ENCODE measurements at places on chromosomes 4 and X.

DNA sequence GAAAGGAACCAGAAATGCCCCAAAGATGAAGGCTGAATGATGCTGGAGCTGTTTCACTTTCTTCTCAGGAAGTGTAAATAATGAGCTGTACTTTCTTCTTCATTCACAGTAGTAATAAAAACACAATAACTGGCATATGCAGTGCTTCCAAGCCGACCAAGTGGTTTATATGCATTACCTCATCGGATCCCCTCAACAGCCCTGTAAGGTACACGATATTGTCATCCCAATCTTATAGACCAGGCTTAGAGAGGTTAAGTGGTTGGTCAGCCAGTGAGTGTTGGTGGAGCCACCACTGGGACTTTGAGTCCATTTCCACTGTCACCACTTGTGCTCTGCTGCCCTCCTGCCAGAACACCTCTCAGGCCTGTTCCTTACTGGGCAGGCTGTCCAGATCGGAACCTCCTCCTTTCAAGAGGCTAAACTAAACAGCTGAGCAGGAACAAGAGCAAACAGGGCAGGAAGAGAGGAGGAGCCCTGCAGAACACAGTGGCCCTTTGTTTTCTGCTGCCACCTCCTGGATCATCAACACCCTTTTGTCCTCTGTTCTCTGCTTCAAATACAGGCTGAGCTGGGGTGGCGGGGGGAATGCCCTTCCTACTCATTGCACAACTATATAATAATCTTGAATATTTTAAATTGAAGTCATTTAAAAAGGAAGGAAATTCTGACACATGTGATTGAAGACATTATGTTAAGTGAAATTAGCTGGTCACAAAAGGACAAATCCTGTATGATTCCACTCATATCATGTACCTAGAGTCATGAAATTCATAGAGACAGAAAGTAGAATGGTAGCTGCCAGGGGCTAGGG lies 112.5 kb upstream of the ATP6AP2 start:
- no peak for DNase-seq

GRCh38 chr4:106587558-106587957 lies 219.0 kb upstream of the GIMD1 start:
- no peak for DNase-seq

DNA sequence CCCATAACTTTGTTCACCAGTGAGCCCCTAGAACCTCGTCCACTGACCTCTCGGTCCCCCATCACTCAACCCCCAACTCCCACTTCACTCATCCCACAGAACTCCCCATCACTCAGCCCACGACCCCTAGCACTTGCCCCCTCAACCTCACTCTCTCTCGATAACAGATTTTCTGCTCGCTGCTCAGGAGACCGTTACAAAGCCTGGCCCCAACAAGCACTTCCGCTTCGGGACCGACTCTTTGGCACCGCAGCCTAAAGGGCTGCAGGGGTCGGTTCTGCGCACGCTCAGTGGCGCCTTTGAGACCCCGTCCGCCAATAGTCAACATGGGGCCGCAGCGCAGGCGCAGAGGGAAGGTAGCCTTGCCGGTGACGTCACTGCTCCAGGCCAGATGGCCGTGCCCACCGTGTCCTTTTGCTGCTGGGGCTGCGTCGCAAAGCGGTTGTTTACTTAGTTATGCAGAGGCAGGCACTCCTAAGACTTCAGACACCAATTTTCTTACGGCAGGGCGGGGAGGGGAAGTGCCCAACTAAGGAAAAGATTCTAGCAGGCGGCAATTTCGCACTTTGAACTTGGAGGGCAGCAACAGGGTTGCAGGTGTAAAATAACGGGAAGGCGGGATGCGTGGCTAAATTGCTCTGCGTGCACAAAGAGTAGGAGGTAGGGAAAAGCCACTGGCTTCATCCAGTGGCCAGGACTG lies at the start of gene ZNF182:
TSS of gene ZNF182 (minus strand) at position 232 of the 700 bp plus-strand sequence. CDS start 1,380 bp downstream, outside the sequence.
- peak; percentile 79 for DNase-seq

GRCh38 chrX:135974279-135974856 lies 580 bp upstream of the MMGT1 start:
- peak; percentile 47 for DNase-seq

DNA sequence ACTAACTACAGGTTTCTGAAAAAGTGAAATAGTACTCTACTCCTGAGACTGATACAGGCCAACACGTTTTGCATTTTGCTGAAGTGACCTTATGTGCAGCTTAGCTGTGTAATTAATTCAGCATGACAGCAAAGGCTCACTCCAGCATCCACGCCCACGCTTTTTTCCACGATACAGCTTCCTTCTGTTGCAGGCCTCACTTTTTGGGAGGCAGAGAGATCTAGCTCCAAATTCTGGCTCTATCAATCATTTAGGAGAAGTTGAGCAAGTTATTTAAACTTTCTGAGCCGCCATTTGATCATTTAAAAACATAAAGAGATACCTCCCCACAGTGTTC lies 160.3 kb downstream of the AFAP1 start:
- DNase-seq = no peak

DNA sequence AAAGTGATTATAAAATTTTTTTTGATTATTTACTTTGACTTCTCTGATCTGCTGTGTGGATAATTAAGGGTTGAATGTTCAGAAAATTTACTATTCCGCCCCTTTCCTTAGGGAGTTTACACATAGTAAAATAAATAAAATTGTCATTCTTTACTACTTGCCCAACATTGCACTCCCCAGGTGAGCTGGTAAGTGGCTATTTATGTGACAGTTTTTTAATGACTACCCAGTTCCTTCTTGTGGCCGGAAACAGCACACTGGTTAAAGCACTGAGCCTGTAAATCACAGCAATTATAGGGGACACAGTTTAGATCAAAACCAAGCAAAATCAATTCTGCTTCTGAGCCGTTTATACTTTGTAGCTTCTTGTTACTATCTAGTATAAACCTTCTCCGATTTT lies 158.1 kb downstream of the FHIP1A start:
- no peak for DNase-seq

DNA sequence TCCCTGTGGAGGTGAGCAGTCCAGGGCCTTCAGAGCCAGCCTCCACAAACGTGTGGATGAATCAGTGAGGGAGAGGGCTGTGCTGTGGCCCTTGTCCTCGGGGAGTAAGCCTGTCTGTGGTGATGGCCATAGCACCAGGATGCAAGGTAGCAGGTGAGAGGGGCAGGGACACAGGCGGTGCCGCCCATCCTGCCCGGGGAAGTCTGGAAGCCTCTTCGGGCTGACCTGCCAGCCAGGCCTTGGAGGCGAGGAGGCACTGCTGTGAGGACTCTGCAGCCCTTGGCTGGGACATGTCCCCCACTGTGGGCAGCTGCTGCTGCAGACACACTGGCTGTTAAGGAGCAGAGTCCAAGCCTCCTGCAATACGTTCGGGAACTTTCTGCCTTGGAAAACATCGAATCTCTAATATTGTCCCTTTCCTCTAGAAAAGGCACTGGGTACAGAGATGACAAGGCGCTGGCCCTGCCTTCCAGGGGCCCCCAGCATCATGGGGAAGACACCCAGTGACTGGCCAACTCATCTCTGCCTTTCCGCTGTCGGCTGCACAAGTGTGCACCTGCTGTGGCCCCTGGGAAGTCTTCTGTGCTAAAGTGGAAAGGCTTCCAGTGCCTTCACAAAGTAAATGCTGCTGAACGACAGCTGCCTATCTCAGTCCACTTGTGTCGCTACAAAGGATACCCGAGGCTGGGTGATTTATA lies 101.4 kb downstream of the ADRA2C start:
- DNase-seq = no peak

DNA sequence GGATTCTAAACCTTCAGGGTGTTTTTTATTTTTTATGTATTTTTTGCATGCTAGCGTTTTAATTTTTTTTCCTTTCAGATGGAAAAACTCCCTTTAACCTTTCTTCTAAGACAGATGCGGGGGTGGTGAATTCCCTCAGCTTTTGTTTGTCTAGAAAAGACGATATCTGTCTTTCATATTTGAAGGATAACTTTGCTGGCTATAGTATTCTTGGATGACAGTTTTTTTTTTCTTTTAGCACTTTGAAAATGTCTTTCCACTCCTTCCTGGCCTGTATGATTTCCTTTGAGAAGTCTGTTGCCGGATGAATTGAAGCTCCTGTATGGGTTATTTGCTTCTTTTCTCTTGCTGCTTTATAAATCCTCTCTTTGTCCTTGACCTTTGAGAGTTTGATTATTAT lies 26.6 kb downstream of the PSAPL1 start:
- DNase-seq = no peak

GRCh38 chr4:112199041-112199440 lies 32.5 kb upstream of the AP1AR start:
- DNase-seq = no peak

DNA sequence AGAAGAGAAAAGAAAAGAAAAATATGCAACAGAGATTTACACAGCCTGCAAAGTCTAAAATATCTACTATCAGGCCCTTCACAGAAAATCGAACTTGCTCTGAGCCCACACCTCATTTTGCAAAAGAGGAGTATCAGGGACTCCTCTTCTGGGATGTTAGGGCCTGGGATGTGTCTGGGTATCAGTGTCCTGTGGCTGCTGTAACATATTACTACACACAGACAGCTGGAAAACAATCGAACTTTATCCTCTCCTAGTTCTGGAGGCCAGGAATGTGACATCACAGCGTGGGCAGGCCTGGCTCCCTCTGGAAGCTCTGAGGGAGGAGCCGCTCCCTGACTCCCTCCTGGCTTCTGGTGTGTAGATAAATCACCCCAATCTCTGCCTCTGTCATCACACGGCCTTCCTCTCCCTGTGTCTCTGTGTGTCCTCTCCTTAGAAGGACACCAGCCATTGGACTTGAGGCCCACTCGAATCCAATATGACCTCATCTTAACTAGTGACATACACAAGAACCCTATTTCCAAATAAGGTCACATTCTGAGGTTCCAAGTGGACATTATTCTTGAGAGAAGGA lies 52.9 kb downstream of the PPP2R2C start:
- DNase-seq = no peak

GRCh38 chrX:134990475-134990800 lies 353 bp upstream of the SMIM10 start:
- no peak for DNase-seq

GRCh38 chrX:68196939-68197791 lies 236.1 kb downstream of the OPHN1 start:
- no peak for DNase-seq

DNA sequence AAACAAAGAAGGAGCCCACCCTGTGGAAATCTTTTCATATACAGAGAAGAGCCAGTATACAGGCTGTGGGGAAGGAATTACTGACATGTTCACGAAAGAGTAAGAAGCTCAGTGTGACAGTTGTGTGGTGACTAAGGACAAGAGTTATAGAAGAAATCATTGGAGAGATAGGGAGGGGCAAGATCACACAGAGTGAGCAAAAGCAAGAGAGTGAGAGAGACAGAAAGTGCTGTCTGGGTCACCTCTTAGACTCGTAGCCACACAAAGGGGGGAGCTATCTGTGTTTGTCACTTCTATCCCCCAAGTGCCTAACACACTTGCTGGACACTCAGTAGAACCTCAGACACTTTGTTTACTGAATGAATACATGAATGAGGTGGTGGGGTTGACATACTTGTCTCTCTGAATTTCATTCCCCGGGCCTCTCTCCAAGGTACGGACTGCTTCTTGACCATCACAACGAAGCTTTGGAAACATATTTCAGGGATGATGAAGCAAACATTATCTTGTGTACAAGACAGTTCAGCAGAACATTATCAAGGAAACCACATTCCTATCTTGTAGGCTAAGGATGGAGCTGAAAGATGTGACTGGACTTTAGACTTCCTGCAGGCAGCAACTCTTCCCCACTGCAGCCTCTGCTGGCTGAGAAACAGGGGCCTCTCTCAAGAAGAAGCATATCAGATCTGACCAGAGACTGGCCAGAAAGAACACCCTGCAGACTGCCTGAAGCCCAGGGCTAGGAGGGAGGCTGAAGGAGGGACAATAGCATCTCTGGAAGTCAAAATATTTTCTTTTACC lies 168.2 kb downstream of the AMELX start:
- DNase-seq = no peak

- no peak for DNase-seq
These were observed 142.0 kb upstream of the RBPJ start for GRCh38 chr4:26178854-26179253.

GRCh38 chrX:44432641-44433040 lies 89.2 kb upstream of the EFHC2 start:
- DNase-seq = no peak

GRCh38 chrX:23380581-23380980 lies 45.9 kb downstream of the PTCHD1 start:
- DNase-seq = no peak

- DNase-seq = no peak
These were observed 123.8 kb upstream of the TEX13D start for GRCh38 chrX:124208660-124209059.

DNA sequence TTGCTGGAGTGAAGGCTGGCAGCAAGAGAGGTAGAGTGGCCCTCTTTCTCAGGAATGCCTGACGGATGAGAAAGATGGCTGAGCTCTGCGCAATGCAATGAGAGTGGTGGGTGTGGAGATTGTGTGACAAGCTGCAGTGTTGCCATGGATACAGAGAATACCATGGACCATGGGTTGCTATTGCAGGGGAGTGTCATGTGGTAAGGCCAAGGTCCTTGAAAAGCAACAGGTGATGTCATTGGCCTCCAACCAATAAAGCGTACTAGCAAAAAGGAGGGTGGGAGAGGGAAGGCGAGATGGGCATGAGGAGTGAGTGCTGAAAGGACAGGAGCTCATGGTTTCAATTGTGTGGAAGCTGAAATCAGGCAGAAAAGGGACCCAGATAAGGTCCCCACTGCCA lies 1.8 kb downstream of the PNMA5 start:
- DNase-seq = no peak

- DNase-seq = no peak
These were observed 951.1 kb downstream of the FAT4 start for GRCh38 chr4:126265888-126266287.

GRCh38 chr4:108350332-108350731 lies 181.6 kb upstream of the LEF1 start:
- no peak for DNase-seq

GRCh38 chr4:16092682-16093319 lies 9.0 kb upstream of the PROM1 start:
- no peak for DNase-seq

GRCh38 chr4:48360285-48361011 lies 19.1 kb downstream of the SLAIN2 start:
- DNase-seq = no peak

GRCh38 chr4:17132226-17132625 lies 233.8 kb upstream of the LDB2 start:
- no peak for DNase-seq

GRCh38 chrX:46712764-46713163 lies 46.2 kb downstream of the SLC9A7 start:
- no peak for DNase-seq

- no peak for DNase-seq
These were observed 250.1 kb downstream of the SNCA start for GRCh38 chr4:89586864-89587263.

GRCh38 chr4:6172093-6172926 lies 28.0 kb downstream of the JAKMIP1 start:
- no peak for DNase-seq

GRCh38 chr4:83846193-83846830 lies 310.4 kb downstream of the GPAT3 start:
- DNase-seq = no peak

GRCh38 chrX:31609130-31609529 lies 537.3 kb upstream of the FTHL17 start:
- DNase-seq = no peak

DNA sequence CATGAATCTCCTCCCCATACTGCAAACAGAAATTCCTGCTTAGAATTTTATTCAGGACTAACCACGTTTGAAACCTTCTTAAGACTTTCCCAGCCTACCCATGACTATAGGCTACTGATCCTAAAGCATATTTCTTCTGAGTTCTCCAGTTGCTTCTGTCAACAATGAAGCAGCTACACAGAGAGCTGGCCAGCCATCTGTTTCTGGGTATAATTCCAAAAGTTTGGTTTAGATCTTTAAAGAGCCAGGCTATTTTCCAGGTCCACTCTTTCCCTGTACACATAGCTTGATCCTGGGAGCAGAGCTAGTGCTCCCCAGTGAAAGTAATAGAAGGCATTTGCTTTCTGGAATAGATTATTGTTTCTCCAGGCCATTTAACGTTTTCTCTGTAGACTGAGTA lies 4.0 kb upstream of the ITM2A start:
- DNase-seq = no peak
